Stimulated activated CD4-positive, alpha-beta T cell treated with anti-CD3 and anti-CD28 coated beads, TNF-alpha, amount 100 ng/mL, for 24 hours (primary cell): ENCODE measurements at places on chromosomes 12 and 14.

DNA sequence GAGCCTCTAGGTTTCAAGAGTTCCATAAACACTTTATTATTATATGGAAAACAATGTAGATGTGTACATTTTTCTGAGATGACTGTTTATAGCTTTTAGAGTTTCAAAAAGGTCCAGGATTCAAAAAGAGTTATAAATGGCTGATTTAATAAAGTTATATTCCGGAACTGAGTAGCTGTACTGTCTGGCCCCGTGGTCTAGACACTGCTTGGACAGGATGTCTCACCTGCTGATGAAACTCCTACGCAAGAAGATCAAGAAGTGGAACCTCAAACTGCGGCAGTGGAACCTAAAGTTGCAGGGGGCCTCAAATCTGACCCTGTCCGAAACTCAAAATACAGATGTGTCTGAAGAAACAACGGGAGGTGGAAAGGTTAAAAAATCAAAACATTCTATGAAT is 69.7 kb downstream of the DCAF5 start:
- DNase-seq: no peak

GRCh38 chr12:132162508-132163031 is 18.3 kb downstream of the NOC4L start:
- DNase-seq: no peak

- no peak for DNase-seq
Observed at GRCh38 chr12:94186278-94187241, 38.2 kb downstream of the PLXNC1 start.

- no peak for DNase-seq
Observed at GRCh38 chr12:115457798-115458197, 773.8 kb upstream of the TBX3 start.

DNA sequence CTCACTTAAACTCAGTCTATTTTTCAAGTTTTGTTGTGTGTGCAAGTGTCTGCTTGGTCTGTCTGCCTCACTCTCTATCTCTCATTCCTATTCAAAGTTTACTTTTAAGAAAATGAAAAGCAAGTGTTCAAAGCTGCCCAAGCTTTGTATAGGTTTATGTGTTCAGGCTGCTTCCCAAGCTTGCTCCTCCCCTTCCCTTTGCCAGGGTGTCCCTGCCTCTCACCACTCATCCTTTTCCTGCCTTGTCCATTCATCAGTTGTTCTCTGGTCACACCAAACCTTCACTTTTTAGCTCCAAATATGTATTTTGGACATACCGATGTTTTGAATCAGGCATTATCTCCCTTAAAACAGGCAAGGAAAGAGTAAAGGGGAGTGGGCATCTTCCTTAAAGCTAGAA is 41.3 kb downstream of the STK38L start:
- no peak for DNase-seq

- DNase-seq: no peak
Observed at GRCh38 chr12:78179346-78179745, 348.7 kb downstream of the NAV3 start.

- no peak for DNase-seq
Observed at GRCh38 chr12:1590221-1590979, 4.0 kb downstream of the FBXL14 start.
